Stimulated activated CD4-positive, alpha-beta T cell treated with anti-CD3 and anti-CD28 coated beads, Interleukin-4, amount 100 ng/mL, for 24 hours (primary cell): ENCODE measurements at places on chromosomes 2 and 18.

DNA sequence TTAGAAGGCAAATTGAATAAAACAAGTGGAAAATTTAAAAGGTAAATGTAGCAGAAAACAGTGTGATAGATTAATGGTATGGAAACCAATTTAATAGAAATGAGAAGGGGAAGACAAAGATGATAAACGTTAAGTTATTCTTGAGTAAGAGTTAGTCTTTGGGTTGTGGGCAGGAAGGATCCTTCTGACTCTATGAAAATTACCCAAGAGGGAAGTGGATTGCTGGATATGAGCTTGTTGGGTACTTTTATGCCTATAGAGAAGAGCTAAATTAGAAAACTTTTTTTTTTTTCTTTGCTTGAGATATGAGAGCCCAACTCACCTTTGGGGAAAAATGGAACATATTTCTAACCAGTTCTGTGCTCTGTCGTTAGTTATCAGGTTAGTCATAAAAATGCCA, 144.0 kb downstream of the LDLRAD4 start:
- no peak for DNase-seq

DNA sequence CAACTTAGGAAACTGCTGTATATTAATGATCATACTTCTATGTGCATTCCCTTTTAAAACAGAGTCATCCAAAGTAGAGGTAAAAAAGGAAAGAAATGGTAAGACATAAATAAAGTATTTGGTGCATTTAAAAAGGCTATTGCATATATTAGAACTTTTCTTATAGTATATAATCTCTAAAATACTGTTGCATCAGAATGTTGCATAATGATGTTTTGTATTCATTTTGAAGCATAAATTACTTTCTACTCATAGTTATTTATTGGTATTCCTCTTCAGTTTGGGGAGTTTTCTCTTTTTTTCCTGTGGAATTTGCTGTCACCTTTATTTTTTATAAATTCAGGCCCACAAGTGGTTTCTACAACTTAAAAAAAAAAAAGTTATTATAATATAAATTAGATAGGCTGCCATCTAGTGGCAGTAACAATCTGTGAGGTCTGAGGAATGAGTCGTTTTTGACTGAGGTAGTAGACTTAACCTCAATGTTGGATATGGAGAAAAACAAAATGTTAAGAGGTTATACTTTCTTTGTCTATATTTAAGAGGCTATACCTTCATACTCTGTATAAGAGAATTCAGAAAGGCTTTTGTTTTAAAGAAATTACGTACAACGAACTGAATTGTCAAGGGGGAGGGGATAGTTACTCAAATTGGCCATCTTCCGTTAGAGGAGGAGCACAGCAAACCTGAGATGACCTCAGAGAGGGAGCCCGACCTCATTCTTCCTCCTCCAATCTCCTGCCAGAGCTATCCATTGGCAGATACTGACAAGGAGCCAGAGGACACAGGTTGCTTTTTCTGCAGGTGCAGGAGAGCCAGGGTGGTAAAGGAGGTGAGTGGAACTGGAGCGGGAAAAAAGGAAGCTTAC, 23.8 kb downstream of the ANKAR start:
- peak; percentile 52 for DNase-seq

GRCh38 chr2:113964436-113964835, 74.5 kb downstream of the ACTR3 start:
- DNase-seq: no peak

- no peak for DNase-seq
Measured at GRCh38 chr2:54529935-54530334, 73.8 kb downstream of the SPTBN1 start.

DNA sequence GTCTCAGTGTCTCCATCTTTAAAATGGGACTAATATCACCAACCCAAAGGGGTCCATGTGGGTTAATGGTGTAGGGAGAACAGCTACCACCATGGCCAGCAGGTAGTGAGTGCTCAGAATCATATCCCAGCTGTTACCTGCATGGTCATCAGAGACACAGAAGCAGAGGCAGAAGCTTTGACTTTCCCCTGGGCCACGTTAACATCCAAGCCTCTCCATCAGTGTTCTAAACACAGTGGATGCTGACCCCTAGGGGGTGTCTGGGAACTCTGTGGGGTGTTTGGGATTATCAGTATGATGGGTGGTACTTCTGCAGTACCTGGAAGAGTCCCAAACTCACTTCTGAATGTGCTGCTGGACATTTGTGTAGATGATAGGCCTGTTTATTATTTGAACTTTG, 93.6 kb downstream of the GYPC start:
- no peak for DNase-seq

- DNase-seq: no peak
Measured at GRCh38 chr18:78431606-78432005, 548.0 kb upstream of the SALL3 start.

DNA sequence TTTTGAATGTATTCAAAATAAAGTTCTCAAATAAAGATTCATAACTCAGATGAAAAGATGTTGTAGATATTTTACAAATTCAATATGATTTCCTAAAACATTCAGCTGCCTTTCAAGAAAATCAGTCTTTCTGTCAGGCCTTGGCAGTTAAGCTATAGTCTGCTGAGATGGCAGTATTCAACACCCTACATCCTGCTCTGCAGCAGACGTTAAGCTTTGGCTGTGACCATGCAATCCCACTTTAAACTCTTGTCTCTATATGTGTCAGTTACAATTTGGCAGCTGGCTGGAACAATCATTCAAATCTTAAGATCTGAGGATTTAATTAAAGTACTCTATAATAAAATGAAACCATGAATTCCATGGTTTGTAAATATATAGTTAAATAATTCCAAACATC, 567.3 kb upstream of the ZNF804A start:
- DNase-seq: no peak

DNA sequence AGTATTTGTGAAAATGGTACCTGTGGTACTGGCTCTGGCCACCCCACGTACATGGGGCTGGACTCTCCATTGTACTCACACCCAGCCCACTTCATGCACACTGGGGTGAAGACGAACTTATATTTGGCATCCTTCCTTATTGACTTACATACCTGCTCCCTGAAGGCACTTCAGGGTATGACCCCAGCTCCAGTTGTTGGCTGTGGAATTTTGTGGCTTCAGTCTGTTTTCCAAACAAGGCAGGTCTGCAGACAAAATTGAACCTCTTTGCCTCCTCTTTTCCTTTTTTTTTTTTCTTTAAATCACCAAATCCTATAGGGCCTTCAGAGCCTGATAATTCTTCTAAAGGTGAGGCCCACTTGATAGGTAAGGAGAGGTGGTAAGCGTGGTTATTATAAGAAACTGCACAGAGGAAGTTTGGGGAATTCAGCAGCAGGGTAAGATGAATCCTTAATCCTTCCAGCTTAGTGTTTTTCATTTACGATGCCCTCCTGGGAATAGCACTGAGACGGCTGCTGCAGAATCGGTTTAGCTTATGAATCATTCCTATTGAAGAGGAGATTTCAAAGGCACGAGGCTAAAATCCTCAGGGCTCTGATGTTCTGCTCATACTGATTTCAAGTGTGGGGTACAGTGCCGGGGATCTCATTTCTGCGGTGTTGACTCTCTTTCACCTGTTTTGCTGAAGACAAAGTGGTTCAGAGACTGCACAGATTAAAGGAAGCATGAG, 55.2 kb downstream of the KIF5C start:
- no peak for DNase-seq

DNA sequence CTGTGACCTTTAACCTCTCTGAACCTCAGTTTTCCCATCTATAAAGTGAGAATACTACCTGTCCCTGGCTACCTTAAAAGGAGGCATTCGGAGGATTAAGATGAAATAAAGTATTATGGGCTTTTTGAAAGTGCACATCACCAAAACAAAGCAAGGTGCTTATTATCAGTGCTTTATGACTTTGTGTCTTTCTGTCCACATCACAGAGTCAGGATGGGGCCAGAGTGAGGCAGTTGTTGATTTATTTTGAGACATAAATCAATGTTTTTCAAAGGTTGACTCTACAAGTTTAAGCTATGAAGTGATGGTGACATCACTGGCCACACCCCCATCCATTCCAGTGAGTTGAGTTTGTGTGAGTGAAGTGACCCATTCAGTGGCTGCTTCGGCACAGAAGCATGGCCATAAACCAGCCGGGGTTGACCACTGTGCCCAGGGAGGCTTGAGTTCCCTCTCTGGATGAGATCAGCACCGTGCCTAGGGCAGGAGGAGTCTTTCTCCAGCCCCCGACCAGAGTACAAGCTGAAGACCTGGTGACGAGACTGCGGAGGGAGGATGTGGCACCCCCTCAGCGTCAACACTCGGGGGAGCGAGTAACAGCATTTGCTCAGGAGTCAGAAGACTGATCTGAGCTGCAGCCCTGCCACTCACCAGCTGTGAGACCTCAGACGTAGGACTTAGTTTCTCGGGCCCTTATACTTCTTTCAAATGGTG, 89.0 kb upstream of the PPP1CB start:
- DNase-seq: no peak

- DNase-seq: no peak
Measured at GRCh38 chr2:184906709-184907108, 308.4 kb downstream of the ZNF804A start.

GRCh38 chr2:143696651-143697050, 567.4 kb downstream of the ARHGAP15 start:
- no peak for DNase-seq
